ENCODE measurements at places on chromosomes 6 and 20. TPM values are rescaled to one million over a fixed set of nuclear protein-coding genes. Genes with fewer than 3 reads are reported as not detected.

The CRISP2 gene
- total RNA-seq = 0.52 TPM

The ULBP2 gene
- not detected for total RNA-seq

The PPP1R16B gene
- 39.0 TPM for total RNA-seq

The PSORS1C2 gene
- total RNA-seq = not detected

The PAK5 gene
- not detected for total RNA-seq

The TPD52L2 gene
- total RNA-seq = 92.1 TPM

The IYD gene
- not detected for total RNA-seq

The TMEM244 gene
- total RNA-seq = not detected

The GSTA2 gene
- not detected for total RNA-seq

The MEP1A gene
- 0.40 TPM for total RNA-seq

The NFATC2 gene
- 32.8 TPM for total RNA-seq

The FHL5 gene
- 5.3 TPM for total RNA-seq

The GSTA1 gene
- not detected for total RNA-seq

The LINC00237 gene
- not detected for total RNA-seq

The IPCEF1 gene
- total RNA-seq = 29.3 TPM

The DYNLT2 gene
- 3.8 TPM for total RNA-seq

The NT5E gene
- 13.7 TPM for total RNA-seq

The SIGLEC1 gene
- 3.0 TPM for total RNA-seq

The BHLHE23 gene
- total RNA-seq = not detected

The CD93 gene
- total RNA-seq = 75.4 TPM

The TREML2 gene
- 12.2 TPM for total RNA-seq

The HLA-DPA1 gene
- 521 TPM for total RNA-seq

The CLDN20 gene
- total RNA-seq = not detected

The SLC13A3 gene
- 0.34 TPM for total RNA-seq

The MAPK13 gene
- 28.9 TPM for total RNA-seq

The ARFGEF3 gene
- 1.8 TPM for total RNA-seq

The BNIP5 gene
- total RNA-seq = not detected
